Activated CD4-positive, alpha-beta memory T cell treated with anti-CD3 and anti-CD28 coated beads, Interleukin-2, amount 10 ng/mL, durations not matched to agents 7 days and 5 days (primary cell): ENCODE measurements at places on chromosomes 5 and 9. TPM values are rescaled to one million over a fixed set of nuclear protein-coding genes. Genes with fewer than 3 reads are reported as not detected.

The SGCD gene
- not detected for total RNA-seq

DNA sequence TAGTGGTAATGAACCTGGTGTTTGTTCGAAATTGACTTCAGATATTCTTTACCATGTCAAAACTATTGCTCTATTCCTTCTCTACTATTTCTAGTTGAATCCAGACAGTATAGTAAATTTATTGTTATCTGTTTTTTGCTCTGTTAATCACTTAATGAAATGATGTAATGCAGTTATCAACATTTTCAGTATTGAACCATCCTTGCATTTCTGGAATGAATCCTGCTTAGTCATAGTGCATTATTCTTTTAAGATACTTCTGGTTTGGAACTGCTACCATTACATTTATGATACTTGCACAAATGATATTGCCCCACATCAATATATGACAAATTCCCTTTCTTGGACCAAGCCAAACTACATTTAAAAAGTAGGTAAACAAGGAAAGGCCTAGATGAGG, 554.0 kb upstream of the KLF4 start:
- no peaks in the 10 kb centered on the region for H3K4me1 ChIP-seq
- H3K4me3 ChIP-seq = no peak overlapping the region
- H3K27ac ChIP-seq = no peak overlapping the region
- no peaks in the 10 kb centered on the region for H3K27me3 ChIP-seq
- DNase-seq = no peak

The GPRIN1 gene
- 3.7 TPM for total RNA-seq

GRCh38 chr9:85038824-85039608, 369.5 kb downstream of the NTRK2 start:
- H3K4me1 ChIP-seq = no peaks in the 10 kb centered on the region
- no peak overlapping the region for H3K27ac ChIP-seq
- DNase-seq = no peak
- H3K4me3 ChIP-seq = no peak overlapping the region
- H3K27me3 ChIP-seq = no peaks in the 10 kb centered on the region

The SPATA31A3 gene
- not detected for total RNA-seq

GRCh38 chr5:61076626-61077025, 85.6 kb downstream of the SMIM15 start:
- H3K27ac ChIP-seq = no peak overlapping the region
- no peak overlapping the region for H3K4me3 ChIP-seq
- H3K27me3 ChIP-seq = no peaks in the 10 kb centered on the region
- H3K36me3 ChIP-seq = peaks cover 4% of the 10 kb centered on the region

- H3K36me3 ChIP-seq = peaks cover 12% of the 10 kb centered on the region
- H3K27me3 ChIP-seq = no peaks in the 10 kb centered on the region
- H3K4me1 ChIP-seq = peaks cover 23% of the 10 kb centered on the region
Measured at GRCh38 chr5:425714-426113, 17.3 kb upstream of the EXOC3 start.

GRCh38 chr9:13427587-13427986, 148.1 kb upstream of the MPDZ start:
- DNase-seq = no peak
- no peaks in the 10 kb centered on the region for H3K4me1 ChIP-seq
- H3K4me3 ChIP-seq = no peak overlapping the region
- H3K27ac ChIP-seq = no peak overlapping the region
- no peaks in the 10 kb centered on the region for H3K36me3 ChIP-seq

The ECM2 gene
- total RNA-seq = not detected

- no peak overlapping the region for H3K4me3 ChIP-seq
- H3K27me3 ChIP-seq = no peaks in the 10 kb centered on the region
- H3K4me1 ChIP-seq = no peaks in the 10 kb centered on the region
- no peak for DNase-seq
Measured at GRCh38 chr5:83034528-83035207, 42.5 kb downstream of the TMEM167A start.

GRCh38 chr5:87572090-87572489, 159.4 kb upstream of the CCNH start:
- H3K27me3 ChIP-seq = no peaks in the 10 kb centered on the region
- DNase-seq = no peak
- no peaks in the 10 kb centered on the region for H3K4me1 ChIP-seq
- no peaks in the 10 kb centered on the region for H3K36me3 ChIP-seq
- no peak overlapping the region for H3K4me3 ChIP-seq
- H3K27ac ChIP-seq = no peak overlapping the region

- H3K4me1 ChIP-seq = no peaks in the 10 kb centered on the region
- H3K27ac ChIP-seq = no peak overlapping the region
- no peak for DNase-seq
- H3K27me3 ChIP-seq = no peaks in the 10 kb centered on the region
- H3K36me3 ChIP-seq = peaks cover 4% of the 10 kb centered on the region
Measured at GRCh38 chr5:81035522-81035921, 75.4 kb downstream of the RASGRF2 start.

- no peak for DNase-seq
- H3K27me3 ChIP-seq = no peaks in the 10 kb centered on the region
Measured at GRCh38 chr9:79395228-79395627, 176.5 kb upstream of the TLE4 start.

GRCh38 chr5:132134384-132134783, 60.8 kb downstream of the CSF2 start:
- peaks cover 4% of the 10 kb centered on the region for H3K36me3 ChIP-seq
- H3K4me3 ChIP-seq = no peak overlapping the region
- DNase-seq = no peak
- H3K27me3 ChIP-seq = peaks cover 20% of the 10 kb centered on the region
- no peak overlapping the region for H3K27ac ChIP-seq

The RNF183 gene
- total RNA-seq = 0.40 TPM
